Dermis blood vessel endothelial cell (primary cell): ENCODE measurements at places on chromosomes 5 and 9. TPM values are rescaled to one million over a fixed set of nuclear protein-coding genes. Genes with fewer than 3 reads are reported as not detected.

Gene PAM
- 264 and 271 TPM in 2 replicates for total RNA-seq

Gene ACTBL2
- 0.05 and 0.17 TPM in 2 replicates for total RNA-seq

Gene FGF10
- not detected in 2 replicates for total RNA-seq

Gene SPINK7
- not detected in 2 replicates for total RNA-seq

Gene OLFML2A
- total RNA-seq, result 2.2 and 2.9 TPM in 2 replicates

Gene OR1L1
- total RNA-seq, result not detected in 2 replicates

Gene CREB3
- 57.5 and 66.5 TPM in 2 replicates for total RNA-seq

Gene CDKN2A
- 1.0 and 1.3 TPM in 2 replicates for total RNA-seq
